ENCODE measurements at places on chromosomes 1 and 21.

- no peak for DNase-seq
Observed at GRCh38 chr21:18138507-18138906, 106.1 kb upstream of the CHODL start.

DNA sequence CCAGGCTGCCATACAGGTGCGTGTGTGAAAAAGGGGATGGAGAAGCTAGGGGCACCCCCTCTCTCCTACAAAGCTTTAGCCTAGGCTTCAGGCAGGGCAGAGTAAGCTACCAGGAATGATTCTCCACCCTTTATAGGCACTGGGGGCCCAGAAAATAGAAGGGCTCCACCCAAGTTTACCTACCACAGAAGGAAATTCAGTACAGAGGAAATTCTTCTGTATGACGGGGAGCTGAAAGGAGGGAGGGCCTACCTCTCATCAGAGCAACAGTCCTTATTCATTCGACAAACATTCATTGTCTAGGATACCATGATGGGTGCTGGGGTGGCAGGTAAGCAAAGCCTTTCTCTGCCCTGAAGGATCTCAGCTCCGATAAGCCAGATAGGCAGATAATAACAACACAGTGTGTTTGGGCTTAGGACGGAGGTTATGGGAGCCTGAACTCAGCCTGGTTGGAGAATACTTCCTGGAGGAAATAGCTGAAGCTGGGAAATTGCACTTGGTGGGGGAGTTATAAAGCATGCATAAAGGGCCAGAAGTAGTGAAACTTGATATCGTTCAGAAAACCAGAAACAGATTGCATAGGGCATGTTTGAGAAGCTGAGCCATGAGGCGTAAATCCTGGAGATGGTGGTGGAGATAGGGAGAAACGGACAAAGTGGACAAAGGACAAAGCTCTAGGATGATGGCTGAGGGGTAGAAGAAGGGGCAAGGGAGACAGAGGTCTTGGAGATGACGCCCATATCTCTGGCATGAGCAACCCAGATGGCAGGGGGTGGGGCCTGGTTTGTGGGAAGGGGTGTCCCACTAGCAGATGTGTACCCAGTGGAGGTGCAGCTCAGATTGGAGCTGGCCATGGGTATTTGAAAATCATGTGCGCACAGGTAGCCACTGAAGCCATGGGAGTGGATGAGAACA lies 5.3 kb upstream of the P3R3URF start:
- no peak for DNase-seq

- no peak for DNase-seq
Observed at GRCh38 chr1:207097871-207098324, 6.1 kb upstream of the C4BPA start.

DNA sequence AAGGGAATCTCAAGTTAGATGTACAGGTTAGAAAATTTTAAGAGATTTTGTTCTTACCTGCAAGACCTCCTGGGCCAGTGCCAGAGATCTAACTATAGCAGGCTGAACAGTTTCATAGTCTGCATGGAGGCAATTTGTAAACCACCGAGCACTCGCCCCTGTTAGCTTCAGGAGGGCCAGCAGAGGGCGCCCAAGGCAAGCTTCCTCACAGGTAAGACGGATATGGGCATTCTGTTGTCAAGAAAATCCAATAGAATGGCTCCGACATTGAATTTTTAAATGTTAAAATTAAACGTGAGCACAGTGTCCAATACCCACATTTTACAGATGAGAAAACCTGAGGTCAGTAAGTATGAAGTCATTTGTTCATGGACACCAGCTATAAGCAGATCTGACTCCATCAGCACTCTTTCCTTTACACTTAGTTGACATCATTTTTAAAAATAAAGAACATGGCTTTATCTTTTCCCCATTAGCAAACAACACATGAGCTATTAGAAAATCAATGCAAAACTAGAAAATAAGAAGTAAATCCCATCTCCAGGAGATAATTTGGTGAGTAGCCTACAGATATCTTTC lies 2.2 kb downstream of the REG4 start:
- peak; percentile 61 for DNase-seq

DNA sequence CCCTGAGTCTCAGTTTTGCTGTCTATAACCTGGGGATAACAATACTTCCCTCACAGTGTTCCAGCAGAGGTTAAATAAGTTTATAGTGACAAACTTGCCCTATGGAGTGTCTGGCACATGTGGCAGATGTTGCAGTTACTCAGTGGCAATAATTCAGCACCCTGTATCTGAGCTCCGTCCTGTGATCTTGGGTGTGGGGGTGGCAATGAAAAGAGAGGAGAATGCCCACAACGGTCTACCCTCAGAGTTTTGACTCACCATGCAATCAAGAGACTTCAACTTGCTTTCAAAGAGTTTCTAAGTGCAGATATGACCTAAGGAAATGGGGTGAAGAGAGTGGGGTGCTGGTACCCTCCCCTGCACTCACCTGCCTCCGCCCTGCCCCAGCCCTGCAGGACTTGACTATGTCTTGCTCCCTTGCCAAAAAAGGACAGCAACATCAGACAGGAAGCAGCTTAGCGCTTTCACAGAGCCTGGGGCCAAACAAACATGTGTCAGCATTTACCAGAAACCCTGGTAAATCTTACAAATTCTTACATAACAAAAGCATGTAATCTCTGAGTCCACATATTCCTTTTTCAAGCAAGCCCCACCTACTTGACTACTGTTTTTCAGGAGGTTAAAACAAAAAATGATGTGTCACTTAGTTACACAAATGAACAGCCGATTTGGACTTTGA lies 185.1 kb upstream of the CAMK1G start:
- no peak for DNase-seq

- DNase-seq: no peak
Observed at GRCh38 chr1:204696606-204697005, 11.1 kb upstream of the LRRN2 start.

GRCh38 chr21:14850394-14850793 lies 214.4 kb downstream of the NRIP1 start:
- DNase-seq: no peak

DNA sequence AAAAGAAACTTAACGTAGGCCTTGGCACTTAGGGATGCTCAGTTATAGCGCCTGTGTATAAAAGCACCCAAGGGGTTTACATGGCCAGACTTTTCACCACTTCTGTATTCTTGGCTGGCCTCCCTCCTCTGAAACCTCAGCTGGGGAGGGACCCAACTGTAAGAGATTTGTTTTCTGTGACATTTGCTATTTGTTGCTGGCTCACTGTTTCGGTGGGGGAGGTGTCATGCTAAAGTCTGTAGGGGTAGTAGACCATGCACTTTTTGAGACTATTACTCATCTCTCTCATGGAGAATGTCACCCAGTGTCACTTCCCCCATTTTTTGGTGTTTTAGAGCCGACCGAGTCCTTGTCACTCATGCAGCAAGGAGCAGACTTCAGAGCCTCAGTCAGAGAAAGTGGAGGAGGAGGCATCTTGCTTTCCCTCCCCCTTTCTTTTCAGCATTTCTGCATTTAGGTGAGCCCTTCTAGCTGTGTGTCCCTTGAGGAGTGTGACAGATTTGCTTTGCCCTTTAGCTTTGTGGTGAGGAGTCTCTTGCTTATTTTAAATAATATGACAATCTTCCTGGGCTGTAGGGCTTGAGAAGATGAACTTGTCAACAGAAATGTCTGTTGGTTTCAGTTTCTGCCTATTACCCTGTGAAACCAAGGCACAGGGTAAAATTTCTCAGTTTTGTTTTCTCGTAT lies 160.1 kb downstream of the FASLG start:
- DNase-seq: no peak

GRCh38 chr1:156937883-156938282 lies 17.5 kb downstream of the LRRC71 start:
- no peak for DNase-seq

- DNase-seq: no peak
Observed at GRCh38 chr1:63772876-63773275, 941 bp upstream of the ROR1 start.

- DNase-seq: no peak
Observed at GRCh38 chr1:112633628-112634027, 14.0 kb downstream of the CAPZA1 start.

Measured in activated CD4-positive, alpha-beta T cell treated with anti-CD3 and anti-CD28 coated beads, Interleukin-2, amount 50 U/mL, for 1 hour (primary cell).